Activated CD4-positive, alpha-beta T cell treated with anti-CD3 and anti-CD28 coated beads, Interleukin-2, amount 10 ng/mL, durations not matched to agents 7 days and 5 days (primary cell): ENCODE measurements at places on chromosomes 6 and 20.

DNA sequence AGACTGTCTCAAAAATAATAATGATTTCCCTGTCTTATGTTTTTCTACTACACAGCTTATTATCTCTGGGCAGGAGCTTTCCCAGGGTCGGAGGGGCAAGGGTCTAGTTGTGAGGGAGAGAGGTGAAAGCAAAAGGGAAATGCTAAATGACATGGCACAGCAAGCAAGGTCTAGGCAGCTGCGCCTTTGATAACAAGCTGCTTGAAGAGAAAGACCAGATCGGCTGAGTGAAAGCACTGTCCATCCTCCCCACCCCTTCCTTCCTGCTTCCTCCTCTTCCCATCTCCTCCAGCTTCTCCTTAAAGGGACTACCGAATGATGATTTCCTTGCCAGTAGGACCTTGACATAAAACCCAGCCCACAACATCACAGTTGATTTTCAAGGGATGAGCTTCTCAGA, 158.1 kb upstream of the AKAP12 start:
- no peak for DNase-seq

DNA sequence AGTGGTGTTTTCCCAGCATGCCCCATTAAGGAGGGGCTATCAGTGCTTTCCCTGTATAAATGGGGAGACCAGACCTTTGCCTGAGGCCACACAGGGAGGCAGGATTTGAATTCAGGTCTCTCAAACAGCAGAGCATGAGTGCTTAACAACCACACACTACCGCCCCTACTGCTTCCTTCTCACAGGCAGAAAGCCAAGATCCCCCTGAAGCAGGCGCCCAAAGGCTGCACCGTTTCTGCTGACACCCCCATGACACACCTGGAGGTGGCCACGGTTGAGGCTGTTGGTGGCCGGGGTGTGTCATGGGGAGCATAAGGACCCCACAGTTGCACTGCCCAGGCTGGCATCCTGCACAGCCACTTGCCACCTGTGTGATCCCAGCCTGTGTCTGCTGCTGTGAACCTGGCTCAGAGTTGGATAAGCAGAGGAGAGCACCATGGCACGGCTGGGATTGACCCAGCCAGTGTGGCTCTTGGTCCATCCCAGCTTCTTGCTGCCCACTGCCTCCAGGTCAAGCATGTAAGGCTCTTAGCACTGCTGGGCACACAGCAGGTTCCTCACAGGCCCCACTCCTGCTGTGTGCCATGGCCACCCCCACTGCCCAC, 28.3 kb downstream of the PCK1 start:
- DNase-seq: no peak

DNA sequence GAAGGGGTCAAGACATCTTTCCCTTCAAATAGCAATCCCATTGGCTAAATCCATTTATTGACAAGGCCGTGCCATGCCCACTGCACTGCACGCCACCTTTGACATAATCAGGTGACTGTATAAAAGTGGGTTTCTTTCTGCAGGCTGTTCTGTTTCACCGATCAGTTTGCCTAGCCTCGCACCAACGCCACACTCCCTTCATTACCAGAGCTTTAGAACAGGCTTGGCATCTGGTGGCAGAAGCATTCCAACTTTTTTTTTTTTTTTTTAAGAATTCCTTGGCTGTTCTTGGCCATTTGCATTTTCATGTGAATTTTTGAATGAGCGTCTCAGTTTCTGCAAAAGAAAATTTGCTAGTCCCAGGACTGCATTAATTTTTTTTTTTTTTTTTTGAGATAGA, 78.1 kb downstream of the PPP1R3G start:
- DNase-seq: no peak

- DNase-seq: no peak
Measured at GRCh38 chr6:139676718-139677117, 302.3 kb upstream of the CITED2 start.

DNA sequence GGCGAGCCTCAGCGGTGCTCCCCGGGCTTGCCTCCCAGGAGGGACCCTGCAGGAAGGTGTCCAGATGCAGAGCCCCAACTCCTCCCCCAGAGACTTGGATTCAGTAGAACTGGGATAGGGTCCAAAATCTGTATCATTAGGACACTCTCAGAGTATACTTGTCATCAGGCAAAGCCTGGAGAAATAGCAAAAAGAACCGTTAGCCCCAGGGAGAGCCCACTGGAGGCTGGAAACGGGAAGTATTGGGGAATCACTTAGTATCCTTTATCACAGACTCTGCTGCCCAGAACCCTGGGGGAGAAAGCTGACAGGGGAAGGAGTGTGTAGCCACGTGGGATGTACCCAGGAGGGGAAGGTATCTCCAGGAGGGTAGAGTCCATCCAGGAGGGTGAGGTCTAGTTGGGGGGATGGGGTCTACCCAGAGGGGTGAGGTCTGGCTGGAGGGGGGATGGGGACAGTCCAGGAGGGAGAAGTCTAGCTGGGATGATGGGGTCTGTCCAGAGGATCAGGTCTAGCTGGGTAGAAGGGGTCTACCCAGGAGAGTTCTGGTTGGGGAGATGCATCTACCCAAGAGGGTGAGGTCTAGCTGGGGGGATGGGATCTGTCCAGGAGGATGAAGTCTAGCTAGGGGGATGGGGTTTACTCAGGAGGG, 107.2 kb downstream of the LY86 start:
- no peak for DNase-seq

- no peak for DNase-seq
Measured at GRCh38 chr6:89637960-89638319, 607 bp downstream of the LYRM2 start.

DNA sequence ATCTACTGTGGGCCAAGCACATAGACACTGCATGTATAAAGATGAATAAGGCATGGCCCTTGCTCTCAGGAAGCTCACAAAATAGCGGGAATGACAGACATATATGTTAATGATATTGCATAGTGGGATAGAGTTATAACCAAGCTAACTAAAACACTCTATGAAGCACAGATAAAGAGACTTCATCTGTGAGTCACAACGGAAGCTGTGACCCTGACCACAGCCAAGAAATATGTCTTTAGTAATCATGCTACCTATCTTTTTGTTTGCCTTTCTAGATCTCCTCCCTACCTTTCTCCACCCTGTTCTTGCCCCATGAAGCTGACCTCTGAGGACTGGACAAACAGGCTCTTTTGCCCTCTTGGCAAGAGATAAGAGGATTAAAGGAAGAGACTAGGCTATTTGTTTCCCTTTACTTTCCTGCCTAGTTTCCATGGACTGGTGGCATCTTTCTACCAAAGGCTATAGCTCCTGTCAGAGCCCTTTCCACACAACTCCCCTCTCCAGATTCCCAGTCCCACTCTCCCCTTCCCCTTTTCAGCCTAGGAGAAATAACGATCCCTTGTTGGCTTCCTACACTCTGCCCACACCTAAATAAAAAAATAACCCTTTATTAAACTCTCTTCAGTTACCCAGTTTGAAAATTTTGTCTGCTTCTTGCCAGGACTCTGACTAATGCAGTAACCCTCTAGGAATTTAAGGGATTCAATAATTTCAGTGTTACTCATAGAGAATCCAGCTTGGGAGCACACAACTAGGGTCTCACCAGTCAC, 504.9 kb upstream of the MARCKS start:
- no peak for DNase-seq

GRCh38 chr20:46220455-46221207, 87.7 kb downstream of the CDH22 start:
- no peak for DNase-seq
